IMR-90 (cell line): ENCODE measurements at places on chromosomes 16 and 17. TPM values are rescaled to one million over a fixed set of nuclear protein-coding genes. Genes with fewer than 3 reads are reported as not detected.

The LITAFD gene
- not detected in 2 replicates for polyA plus RNA-seq

The NPIPB13 gene
- 4.4 and 4.5 TPM in 2 replicates for polyA plus RNA-seq

The PRAC2 gene
- polyA plus RNA-seq, result not detected in 2 replicates

The TMEM231 gene
- polyA plus RNA-seq, result 15.4 and 15.5 TPM in 2 replicates

The RASD1 gene
- 1.4 and 1.8 TPM in 2 replicates for polyA plus RNA-seq

The KRTAP9-8 gene
- polyA plus RNA-seq, result not detected in 2 replicates

The KRT9 gene
- not detected in 2 replicates for polyA plus RNA-seq

The PHB1 gene
- 291 and 294 TPM in 2 replicates for polyA plus RNA-seq

The TP53TG3E gene
- polyA plus RNA-seq, result 0.03 TPM in 1 of 2 replicates, not detected in the other

The TMIGD1 gene
- polyA plus RNA-seq, result not detected in 2 replicates

The KRTAP4-5 gene
- not detected in 2 replicates for polyA plus RNA-seq

The PRAC1 gene
- not detected in 2 replicates for polyA plus RNA-seq

The GSDMA gene
- polyA plus RNA-seq, result 0.04 TPM in 1 of 2 replicates, not detected in the other

The SOX9 gene
- 12.7 and 17.6 TPM in 2 replicates for polyA plus RNA-seq

The ZNF287 gene
- 4.8 and 5.3 TPM in 2 replicates for polyA plus RNA-seq

The C16orf46 gene
- 0.27 and 0.55 TPM in 2 replicates for polyA plus RNA-seq

The HYDIN gene
- polyA plus RNA-seq, result 0.07 and 0.27 TPM in 2 replicates

The MPV17L gene
- 0.03 and 0.13 TPM in 2 replicates for polyA plus RNA-seq

The CETP gene
- polyA plus RNA-seq, result not detected in 2 replicates

The FAM171A2 gene
- polyA plus RNA-seq, result 5.9 and 8.1 TPM in 2 replicates

The SLC5A11 gene
- not detected in 2 replicates for polyA plus RNA-seq

The HOXB6 gene
- polyA plus RNA-seq, result 42.2 and 48.1 TPM in 2 replicates

The KLHL10 gene
- polyA plus RNA-seq, result 0.07 TPM in 1 of 2 replicates, not detected in the other

The CD300A gene
- not detected in 2 replicates for polyA plus RNA-seq

The MT1M gene
- 0.10 TPM in 1 of 2 replicates, not detected in the other for polyA plus RNA-seq

The UTS2R gene
- polyA plus RNA-seq, result not detected in 2 replicates

The CDK12 gene
- 14.8 and 16.1 TPM in 2 replicates for polyA plus RNA-seq

The PIRT gene
- polyA plus RNA-seq, result not detected in 2 replicates

The TBX2 gene
- polyA plus RNA-seq, result 64.1 and 69.2 TPM in 2 replicates

The TBC1D28 gene
- not detected in 2 replicates for polyA plus RNA-seq

The SEPTIN1 gene
- 0.24 and 0.50 TPM in 2 replicates for polyA plus RNA-seq

The SOX8 gene
- polyA plus RNA-seq, result 0.26 and 0.27 TPM in 2 replicates

The GAS7 gene
- 4.1 and 4.6 TPM in 2 replicates for polyA plus RNA-seq

The CNTNAP4 gene
- not detected in 2 replicates for polyA plus RNA-seq

The TMEM238L gene
- not detected in 2 replicates for polyA plus RNA-seq

The TBC1D3B gene
- 0.94 and 1.6 TPM in 2 replicates for polyA plus RNA-seq

The LAT gene
- 7.4 and 7.6 TPM in 2 replicates for polyA plus RNA-seq

The SMIM22 gene
- not detected in 2 replicates for polyA plus RNA-seq

The SLC16A11 gene
- polyA plus RNA-seq, result not detected in 2 replicates

The TPSD1 gene
- not detected in 2 replicates for polyA plus RNA-seq

The KRT16 gene
- not detected in 2 replicates for polyA plus RNA-seq

The OR4D1 gene
- polyA plus RNA-seq, result not detected in 2 replicates

The MPP3 gene
- 10.7 and 11.9 TPM in 2 replicates for polyA plus RNA-seq

The CIAO2B gene
- 234 and 283 TPM in 2 replicates for polyA plus RNA-seq

The TSC2 gene
- 88.6 and 95.9 TPM in 2 replicates for polyA plus RNA-seq

The LHX1 gene
- not detected in 2 replicates for polyA plus RNA-seq

The KCTD19 gene
- 0.07 and 0.36 TPM in 2 replicates for polyA plus RNA-seq

The KCNJ2 gene
- 0.33 and 0.55 TPM in 2 replicates for polyA plus RNA-seq

The GHDC gene
- polyA plus RNA-seq, result 5.2 and 6.1 TPM in 2 replicates

The TBC1D3 gene
- not detected in 2 replicates for polyA plus RNA-seq

The SCGB1C2 gene
- not detected in 2 replicates for polyA plus RNA-seq
